ENCODE measurements at places on chromosomes 4 and X. TPM values are rescaled to one million over a fixed set of nuclear protein-coding genes. Genes with fewer than 3 reads are reported as not detected.

The APBB2 gene
- 93.3 TPM for total RNA-seq

The CLTRN gene
- total RNA-seq = 0.09 TPM

The GALNT7 gene
- total RNA-seq = 39.6 TPM

The BMP3 gene
- total RNA-seq = not detected

The RAB9B gene
- 0.28 TPM for total RNA-seq

The MAGEA1 gene
- not detected for total RNA-seq

The AWAT2 gene
- total RNA-seq = under 0.01 TPM

The RNF212 gene
- total RNA-seq = 0.09 TPM

The MSX1 gene
- total RNA-seq = 3.5 TPM

The SPON2 gene
- 0.09 TPM for total RNA-seq

The FRMPD4 gene
- total RNA-seq = under 0.01 TPM

The SPANXC gene
- not detected for total RNA-seq

The LDB2 gene
- 441 TPM for total RNA-seq

The TCEAL8 gene
- total RNA-seq = 79.3 TPM

The PRRG3 gene
- total RNA-seq = not detected

The FHIP1A gene
- total RNA-seq = under 0.01 TPM

The HSFX2 gene
- 0.18 TPM for total RNA-seq

The GCNA gene
- total RNA-seq = 2.7 TPM

The PDE5A gene
- 2.6 TPM for total RNA-seq

The SORCS2 gene
- total RNA-seq = under 0.01 TPM

The PAGE2B gene
- not detected for total RNA-seq
